Femur (tissue), 1 donor: ENCODE measurements at places on chromosomes 2 and 18.

DNA sequence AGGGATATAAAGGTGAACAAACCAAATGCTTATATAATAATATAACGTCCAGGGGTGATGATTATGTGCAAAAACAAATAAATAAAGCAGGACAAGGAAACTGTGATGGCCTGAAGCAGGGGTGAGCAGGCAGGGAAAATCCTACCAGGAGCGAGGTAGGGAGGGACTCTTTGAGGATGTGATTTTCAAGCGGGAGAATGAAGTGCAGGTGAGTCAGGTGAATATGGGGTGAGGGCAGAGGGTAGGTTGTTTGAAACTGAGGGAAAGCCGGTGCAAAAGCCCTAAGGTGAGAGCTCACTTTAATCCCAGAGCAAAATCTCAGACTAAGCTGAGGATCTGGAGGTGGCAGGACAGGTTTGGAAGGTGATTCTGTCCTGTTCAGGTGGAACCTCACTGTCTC is 40.7 kb downstream of the CYP26B1 start:
- DNase-seq = no peak

DNA sequence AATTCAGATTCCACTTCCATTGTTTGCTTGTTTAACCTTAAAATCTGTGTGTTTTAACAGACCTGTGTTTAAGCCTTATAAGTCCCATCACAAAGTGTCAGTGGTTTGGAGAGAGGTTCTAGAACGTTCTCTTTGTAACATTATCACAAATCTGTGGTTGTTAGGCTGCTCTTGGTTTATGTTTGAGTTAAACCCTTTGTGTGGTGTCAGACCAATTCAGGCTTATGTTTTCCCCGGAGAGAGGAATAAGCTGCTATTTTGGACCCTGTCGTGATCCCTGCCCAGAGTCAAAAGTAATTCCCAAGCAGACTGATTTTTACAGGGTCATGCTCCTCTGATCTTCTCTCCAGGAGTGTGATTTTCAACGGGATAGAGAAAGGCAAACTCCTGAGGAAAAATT is 43.8 kb upstream of the LTBP1 start:
- DNase-seq = no peak

DNA sequence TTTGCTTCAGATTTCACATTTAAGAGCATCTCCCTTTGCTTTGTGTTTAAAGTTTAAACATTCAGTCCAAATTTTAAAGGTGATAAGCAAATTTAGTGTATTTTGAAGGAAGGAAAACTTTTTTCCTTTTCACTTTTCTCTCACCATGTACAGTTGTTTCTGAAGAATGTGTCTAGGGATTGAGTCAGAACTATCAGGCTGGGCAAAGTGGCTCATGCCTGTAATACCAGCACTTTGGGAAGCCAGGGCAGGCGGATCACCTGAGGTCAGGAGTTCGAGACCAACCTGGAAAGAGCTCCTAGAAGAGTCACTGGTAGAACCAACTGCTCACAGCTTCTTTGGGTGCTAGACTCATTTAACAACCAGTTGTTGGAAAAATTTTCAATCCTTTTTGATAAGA is 327.0 kb upstream of the THUMPD2 start:
- DNase-seq = no peak

- DNase-seq = no peak
These were observed 232.8 kb downstream of the MBD5 start for GRCh38 chr2:148253685-148254084.

DNA sequence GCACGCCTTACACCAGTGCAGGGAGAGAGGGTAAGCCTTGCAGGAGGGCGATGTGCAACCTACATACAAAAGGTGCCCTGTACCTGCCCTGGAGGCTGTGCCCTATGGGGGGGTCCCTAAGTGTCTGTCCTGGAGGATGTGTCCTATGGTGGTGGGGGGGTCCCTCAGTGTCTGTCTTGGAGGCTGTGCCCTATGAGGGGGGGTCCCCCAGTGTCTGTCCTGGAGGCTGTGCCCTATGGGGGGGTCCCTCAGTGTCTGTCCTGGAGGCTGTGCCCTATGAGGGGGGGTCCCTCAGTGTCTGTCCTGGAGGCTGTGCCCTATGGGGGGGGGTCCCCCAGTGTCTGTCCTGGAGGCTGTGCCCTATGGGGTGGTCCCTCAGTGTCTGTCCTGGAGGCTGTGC is 216.6 kb downstream of the HDAC4 start:
- peak; percentile 7 for DNase-seq

GRCh38 chr2:219111375-219112061 is 49.1 kb downstream of the NHEJ1 start:
- no peak for DNase-seq

DNA sequence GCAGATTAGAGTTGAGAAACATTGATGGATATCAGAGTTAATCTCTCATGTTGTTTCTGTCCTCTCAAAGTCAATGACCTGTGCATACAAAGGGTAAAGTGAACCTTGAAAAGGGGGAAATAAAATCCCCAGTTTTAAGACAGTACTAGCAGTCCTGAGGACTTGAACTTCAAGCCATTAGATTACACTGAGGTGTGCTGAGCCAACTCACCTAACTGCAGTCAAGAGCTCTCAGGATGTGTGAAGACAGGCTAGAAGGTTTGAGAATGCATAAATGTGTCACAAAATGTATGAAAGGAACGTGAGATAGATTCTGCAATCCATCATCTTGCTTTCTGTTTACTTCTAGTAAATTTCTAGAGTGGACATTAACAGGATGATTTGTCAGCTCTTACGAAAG is 35.5 kb downstream of the DOCK10 start:
- no peak for DNase-seq

DNA sequence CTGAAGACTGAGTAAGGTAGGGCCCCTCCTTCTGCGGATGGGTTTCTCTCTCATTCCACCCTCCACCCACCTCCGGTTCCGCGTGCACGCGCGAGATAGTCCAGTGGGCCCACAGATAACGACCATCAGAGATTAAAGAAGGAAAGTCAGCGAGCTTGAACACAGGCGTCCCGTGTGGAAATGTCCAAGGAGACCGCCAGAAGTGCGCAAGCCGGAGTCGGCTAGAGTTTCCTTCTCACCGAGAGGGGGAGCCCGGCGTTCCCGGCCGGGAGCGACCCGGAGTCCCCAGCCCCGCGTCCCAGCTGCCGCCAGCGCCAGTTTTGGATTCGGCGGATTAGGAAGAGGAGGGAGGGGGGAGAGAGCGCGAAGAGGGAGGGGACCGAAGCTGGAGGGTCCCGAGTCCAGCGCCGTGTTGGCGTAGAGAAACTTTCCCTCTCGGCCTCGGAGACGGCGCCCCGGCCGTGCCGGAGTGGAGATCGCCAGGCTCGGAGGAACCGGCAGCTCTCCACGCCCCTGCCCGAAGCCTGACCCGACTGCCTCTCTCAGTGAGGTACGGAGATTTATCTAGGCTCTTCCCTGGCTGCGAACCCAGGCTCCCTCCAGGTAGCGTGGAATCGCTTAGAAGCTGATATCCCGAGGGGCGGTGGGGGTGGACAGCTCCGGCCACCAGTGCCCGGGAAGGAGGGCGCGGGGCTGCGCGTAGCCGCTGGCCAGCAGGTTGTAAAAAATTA is at the start of gene GULP1:
Gene GULP1 (plus strand): TSS at position 258 of the 731 bp plus-strand sequence. CDS start 185,829 bp downstream, outside the sequence.
- DNase-seq = peak; percentile 89

GRCh38 chr2:187477051-187477450 is 29.0 kb upstream of the CALCRL start:
- no peak for DNase-seq

DNA sequence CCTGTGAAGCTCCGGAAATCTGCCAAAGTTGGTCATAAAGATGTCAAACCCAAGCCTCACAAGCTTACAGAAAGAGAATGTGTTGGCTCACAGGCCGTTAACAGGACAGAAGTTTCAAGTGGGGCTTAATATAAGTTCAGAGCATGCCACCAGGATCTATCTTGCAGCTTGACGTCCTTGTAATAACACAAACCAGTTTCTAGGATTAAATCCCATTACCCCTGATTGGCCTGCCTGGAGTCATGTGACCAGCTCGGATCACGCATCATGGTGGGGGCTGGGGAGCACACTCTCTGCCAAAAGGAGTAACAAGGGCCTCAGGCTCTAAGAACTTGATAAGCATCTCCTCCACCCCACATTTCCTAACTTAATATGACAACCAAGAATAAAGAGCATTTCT is 38.9 kb upstream of the SCG2 start:
- DNase-seq = no peak

- DNase-seq = no peak
These were observed 144.1 kb upstream of the COPS8 start for GRCh38 chr2:236941551-236941950.
